Regular cardiac myocyte (primary cell): ENCODE measurements at places on chromosomes 1 and 21. TPM values are rescaled to one million over a fixed set of nuclear protein-coding genes. Genes with fewer than 3 reads are reported as not detected.

The PGBD5 gene
- total RNA-seq, result under 0.01 TPM in 2 replicates

The HPCAL4 gene
- under 0.01 TPM in 1 of 2 replicates, not detected in the other for total RNA-seq

The RIPPLY3 gene
- not detected in 2 replicates for total RNA-seq

The PRDM2 gene
- total RNA-seq, result 4.5 and 5.4 TPM in 2 replicates

The ANKRD13C gene
- 24.7 and 27.3 TPM in 2 replicates for total RNA-seq

The PCSK9 gene
- total RNA-seq, result 0.19 and 0.28 TPM in 2 replicates

The CSF3R gene
- total RNA-seq, result under 0.01 TPM in 1 of 2 replicates, not detected in the other

The TNFRSF1B gene
- 9.6 and 15.2 TPM in 2 replicates for total RNA-seq

The FMOD gene
- 1.2 and 6.5 TPM in 2 replicates for total RNA-seq

The FMO5 gene
- total RNA-seq, result 0.19 and 2.5 TPM in 2 replicates

The CORT gene
- total RNA-seq, result not detected in 2 replicates

The PHLDA3 gene
- 69.0 and 104 TPM in 2 replicates for total RNA-seq

The CD2 gene
- not detected in 2 replicates for total RNA-seq

The UTS2 gene
- total RNA-seq, result 0.56 TPM in 1 of 2 replicates, not detected in the other

The NBPF8 gene
- total RNA-seq, result 8.2 and 11.0 TPM in 2 replicates
